Fibroblast of lung (primary cell): ENCODE measurements at places on chromosomes 1 and 21.
A peak's percentile ranks its signal among the peaks of the same experiment; 100 is the strongest.

DNA sequence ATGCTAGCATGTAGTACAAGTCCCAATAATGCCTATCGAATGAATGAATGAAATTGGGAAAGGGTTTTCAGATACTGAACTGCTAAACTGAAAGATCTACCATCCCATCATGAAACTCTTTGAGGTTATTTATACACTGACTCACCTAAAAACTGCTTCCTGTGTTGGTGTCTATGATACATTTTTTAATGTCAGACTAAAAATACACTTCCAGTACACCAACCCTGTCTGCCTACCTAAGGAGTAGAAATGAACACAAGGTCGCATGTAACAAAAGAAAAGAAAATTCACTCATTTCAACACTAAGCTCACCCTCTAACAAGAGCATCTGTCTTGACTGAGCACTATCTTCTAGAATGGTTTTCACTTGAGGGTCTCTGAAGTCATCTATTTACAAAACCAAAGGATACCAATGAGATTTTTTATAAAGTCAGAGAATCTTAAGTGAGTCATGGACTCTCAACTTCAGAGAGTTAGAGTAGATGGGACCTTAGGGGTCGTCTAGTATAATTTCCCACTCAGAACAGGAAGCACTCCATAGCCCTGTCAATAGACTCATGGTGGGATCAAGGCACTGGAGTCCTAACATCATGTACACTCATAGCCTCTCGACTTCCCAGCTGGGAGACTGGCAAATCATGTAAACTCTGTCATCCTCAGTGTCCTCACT lies 53.4 kb downstream of the WLS start:
- peak; percentile 77 for DNase-seq

DNA sequence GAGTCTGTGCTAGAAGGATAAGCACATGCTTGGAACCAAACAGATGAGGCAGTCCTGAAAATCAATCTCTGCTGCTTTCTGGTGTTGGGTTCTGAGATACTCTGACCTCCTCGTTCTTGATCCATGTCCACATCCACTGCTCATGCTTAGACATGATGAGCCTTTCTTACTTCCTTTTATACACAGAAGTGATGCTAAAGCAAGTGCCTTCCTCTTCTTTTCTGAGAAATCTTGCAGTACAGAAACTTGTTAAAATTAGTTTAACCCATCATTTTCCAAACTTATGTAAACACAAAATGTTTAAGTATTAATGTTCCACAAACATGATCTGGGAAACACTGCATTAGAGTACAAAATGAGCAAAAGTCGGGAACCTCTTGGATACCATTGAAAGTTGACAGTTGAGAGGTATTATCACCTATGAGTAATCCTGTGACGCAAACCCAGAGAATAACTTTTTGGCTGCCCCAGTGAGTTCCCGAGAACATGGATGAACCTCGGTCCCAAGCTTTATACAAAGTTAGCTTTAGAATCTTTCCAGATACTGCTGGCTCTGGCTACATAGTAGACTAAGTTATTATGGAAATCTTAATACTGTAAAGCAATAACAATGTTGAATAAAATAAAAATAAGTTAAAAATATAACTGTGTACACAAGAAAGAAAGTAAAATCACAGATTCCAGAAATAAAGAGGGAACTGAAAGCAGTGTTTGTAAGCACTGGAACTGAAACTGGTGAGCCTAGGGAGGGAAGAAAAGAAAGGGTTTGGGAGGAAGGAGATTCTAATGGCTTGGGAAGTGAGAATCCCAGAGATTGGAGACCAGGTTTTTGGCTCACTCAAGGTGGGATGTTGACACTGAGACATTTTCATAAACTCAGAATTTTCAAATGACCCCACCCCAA lies 429.3 kb upstream of the RUNX1 start:
- peak; percentile 71 for DNase-seq

GRCh38 chr1:33099290-33100118 lies 18.6 kb downstream of the AZIN2 start:
- DNase-seq: peak; percentile 100

DNA sequence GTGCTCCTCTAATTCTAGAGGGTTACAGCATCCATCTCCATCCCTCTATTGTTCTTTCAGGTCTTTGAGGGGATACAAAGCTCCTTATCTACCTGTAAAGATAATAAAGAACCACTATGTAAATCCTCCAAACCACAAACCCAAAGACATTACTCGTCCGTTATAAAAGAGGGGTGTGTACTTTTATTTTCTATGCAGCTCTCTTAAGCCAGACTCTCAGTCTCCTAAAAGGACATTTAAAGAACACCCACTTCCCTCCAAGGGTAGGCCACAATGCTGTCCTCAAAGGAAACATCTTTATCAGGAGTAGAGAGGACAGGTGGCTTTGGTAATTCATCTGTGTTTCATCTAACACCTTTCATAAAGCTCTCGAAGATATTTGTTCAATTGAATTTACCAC lies 67.9 kb upstream of the DYNLT5 start:
- no peak for DNase-seq

DNA sequence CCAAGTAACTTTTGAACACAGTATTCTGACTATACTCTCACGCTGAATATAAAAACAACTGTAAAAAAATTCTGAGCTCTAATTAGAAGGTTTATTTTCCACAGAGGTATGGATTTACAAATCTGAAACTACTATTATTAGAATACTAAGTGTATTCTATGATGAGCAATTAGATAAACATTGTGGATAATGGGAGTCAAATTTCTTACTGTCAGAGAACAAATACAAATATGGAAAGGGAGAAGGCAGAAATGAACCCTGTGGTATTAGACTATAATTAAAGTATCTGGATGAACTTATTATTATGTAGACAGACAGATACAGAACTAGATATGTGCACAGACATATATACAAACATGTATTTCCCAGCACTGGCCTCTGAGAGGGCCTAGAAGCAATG lies 22.6 kb downstream of the ALDH9A1 start:
- no peak for DNase-seq

GRCh38 chr1:181083842-181084605 lies 4.5 kb upstream of the IER5 start:
- peak; percentile 68 for DNase-seq

DNA sequence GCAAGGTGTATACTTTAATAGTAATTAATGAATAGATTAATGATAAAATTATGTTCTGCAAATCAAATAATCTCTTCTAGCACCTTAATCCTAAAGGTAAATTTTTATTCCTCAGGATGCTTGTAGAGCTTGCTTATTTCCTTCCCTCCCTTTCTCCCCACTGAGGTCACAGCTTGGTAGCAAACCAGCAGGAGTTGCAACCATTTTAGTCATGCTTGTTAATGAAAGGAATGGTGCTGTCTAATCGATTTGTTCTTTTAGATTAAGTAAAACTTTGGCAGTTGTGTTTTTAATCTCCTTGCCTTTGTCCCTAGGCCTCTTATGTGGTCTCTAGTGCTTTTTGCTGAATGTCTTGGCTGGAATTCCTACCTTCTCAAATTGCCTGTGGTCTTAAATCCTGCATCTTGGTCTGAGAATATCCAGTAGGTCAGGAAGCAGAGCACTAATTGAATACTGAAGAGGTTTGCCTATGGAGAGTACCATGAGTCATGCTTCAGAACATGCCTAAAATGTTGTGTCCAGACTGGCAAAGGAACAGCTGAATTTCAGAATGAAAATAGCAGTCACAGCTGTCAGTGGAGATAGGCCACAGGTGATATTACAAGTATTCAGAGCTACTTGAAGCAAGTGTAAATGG lies 36.3 kb upstream of the RWDD3 start:
- DNase-seq: peak; percentile 85

DNA sequence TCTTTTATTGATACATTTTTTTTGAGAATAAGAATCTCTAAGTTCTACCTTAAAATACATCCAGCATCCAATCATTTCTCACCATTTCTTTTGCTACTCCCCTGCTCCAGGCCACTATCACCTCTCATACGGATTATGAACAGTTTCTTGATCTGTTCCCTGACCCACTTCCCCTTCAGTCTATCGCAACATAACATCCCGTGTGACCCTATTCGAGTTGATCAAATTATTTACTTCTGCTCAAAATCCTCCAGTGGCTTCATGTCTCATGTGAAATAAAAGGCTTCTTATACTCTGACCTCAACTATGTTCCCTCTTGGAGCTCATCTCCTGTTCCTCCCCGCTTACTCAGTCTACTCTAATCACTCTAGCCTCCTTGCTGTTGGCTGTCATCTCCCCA lies 5.2 kb downstream of the ALG14 start:
- DNase-seq: no peak

DNA sequence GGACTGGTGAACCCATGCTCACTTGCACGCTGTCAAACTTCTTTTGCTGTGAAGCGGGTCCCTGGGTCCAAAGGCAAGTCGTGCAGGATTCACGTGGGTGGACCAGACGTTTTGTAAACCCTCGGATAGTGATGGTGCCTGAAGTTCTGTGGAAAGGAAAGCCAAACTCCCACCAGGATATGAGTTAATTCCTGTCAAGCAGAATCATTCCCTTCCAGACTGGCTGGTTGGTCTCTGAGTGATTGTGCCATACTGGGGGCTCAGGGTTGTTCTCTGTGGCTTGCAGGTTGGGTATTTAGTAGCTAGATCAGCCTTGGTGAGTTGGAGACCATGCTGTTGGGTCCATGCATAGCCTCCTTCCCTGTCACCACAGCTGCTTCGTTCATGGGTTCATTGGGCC lies 32.7 kb upstream of the IGSF5 start:
- no peak for DNase-seq

GRCh38 chr1:154975409-154976059 lies 1.1 kb downstream of the CKS1B start:
- peak; percentile 64 for DNase-seq

DNA sequence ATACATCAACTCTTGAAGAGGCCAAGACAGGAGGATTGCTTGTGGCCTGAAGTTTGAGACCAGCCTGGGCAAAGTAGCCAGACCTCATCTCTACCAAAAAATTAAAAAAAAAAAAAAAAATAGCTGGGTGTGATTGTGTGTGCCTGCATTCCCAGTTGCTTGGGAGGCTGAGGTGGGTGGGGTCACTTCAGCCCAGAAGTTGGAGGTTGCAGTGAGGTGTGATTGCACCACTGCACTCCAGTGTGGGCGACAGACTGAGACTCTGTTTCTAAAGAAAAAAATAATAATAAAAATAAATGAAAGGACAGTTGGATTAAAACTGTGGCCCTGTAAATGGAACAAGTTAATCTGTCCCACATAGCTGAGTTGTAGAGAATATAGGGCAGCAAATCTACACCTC lies 18.9 kb upstream of the ZNF496 start:
- no peak for DNase-seq

DNA sequence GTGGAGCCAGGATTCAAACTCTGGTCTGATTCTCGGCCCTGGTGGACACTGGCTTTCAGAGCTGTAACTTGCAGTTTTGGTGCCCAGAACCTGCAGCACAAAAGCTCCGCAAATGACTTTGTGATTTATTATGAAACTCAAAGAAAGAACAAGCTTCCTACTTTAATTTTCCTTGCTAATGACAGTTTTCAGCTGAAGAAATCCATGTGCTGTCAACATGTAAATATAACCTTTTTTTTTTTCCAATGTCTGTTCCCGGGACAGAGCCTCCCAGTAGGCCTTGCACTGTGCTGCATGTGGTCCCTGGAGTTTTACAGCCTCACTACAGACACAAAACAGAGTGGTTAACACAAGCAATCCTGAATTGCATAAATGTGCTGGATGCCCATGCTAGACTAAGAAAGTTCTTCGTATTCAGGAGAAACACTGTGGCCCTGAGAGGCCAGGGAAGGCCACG lies 62.3 kb upstream of the ANGPTL1 start:
- DNase-seq: no peak

GRCh38 chr1:242139986-242140385 lies 141.1 kb upstream of the MAP1LC3C start:
- no peak for DNase-seq

DNA sequence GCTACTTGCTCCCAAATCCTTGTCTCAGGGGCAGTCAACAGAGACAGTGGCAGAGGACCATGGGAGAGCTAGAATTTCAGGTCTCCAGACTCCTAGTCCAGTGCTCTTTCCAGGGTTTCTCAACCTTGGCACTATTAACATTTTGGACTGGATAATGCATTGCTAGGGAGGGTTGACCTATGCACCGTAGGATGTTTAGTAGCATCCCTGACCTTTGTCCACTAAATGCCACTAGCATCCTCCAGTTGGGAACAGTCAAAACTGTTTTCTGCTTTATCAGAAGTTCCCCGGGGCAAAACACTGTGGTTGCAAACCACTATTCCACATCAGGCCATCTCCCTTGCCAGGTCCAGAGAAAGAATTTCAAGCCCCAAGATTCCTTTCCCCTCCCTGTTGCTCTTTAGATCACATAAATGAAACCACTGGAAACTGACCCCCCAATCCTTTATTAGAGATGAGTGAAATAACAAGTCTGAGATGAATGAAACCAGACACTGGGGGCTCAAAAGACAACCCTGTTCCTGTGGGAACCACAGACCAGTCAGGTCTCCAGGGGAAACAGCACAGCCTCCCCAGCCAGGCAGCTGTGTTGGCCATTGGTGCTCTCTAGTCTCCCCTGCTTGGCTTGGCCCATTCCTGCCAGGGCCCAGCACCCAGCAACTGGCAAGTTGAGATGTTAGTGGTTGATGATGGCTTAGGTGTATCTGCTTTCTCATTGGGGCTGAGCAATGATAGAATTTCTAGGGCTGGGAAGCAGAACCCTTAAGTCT lies 3.8 kb upstream of the TCEA3 start:
- no peak for DNase-seq

GRCh38 chr1:37434292-37435225 lies 39.8 kb upstream of the ZC3H12A start:
- peak; percentile 20 for DNase-seq

DNA sequence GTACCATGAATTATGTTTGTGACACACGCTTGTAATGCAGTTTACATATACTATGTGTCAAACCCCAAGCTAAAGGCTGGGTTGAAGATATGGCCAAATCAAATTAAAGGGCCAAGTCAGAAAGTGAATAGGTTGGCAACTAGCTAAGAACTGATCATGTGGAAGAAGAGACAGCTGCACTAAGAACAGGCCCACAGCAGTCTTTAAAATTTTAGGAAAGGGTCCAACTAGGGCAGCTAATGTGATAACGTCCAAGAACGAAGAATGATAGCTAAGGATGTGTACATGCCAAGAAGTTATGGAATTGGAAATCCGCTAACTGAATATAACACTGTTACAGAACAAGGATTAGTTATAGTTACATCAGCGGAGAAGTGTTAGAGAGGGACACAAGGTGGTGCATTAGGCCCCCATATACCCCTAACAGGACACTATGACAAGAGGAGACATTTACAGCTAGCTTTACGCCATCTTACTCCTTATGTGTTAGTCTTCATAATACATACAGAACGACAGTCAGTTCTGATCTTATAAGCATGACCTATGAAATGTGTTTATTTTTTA lies 6.5 kb upstream of the RNF2 start:
- no peak for DNase-seq

- no peak for DNase-seq
Observed at GRCh38 chr1:213211201-213211600, 160.2 kb downstream of the RPS6KC1 start.

DNA sequence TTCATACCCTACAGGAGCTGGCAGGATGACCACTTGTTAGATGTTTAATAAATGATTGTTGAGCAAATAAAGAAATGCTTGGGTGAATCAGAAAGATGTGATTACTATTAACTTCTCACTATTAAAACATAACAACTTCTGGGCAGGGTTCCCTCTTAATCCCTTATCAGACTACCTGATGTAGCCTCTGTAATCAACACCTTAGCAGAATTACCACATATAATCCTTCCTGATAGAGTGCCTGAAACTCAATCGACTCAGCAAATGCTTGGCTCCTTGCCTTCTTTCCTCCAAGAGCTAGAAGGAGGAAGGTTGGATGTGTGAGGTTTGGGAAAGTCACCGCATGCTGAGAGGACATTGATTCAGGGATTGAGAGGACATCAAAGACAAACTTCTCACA lies 34.8 kb upstream of the DSCAM start:
- DNase-seq: no peak
